ENCODE measurements at places on chromosomes 5 and 9.
A peak's percentile ranks its signal among the peaks of the same experiment; 100 is the strongest.

DNA sequence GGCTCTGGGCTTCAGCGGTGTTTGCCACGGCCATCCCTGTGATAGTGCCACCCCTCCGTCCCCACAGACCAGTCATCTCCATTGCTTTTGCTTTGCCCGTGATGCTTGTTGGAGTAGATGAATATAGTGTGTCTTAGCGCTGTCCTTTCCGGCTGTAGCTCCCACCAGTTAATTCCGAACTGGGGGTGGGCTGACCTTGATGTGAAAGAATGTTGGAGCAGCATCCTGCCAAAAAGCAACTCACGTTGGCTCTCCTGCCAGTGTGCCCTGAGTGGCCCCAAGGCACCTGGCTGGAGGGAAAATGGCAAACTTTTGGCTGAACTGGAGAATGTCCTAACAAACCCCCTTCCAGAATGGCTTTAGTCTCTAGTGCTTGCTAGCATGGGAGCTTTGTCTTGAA lies 20.0 kb downstream of the CLTA start:
- no peak for DNase-seq

GRCh38 chr9:14131356-14132088 lies 182.4 kb downstream of the NFIB start:
- DNase-seq, result no peak

GRCh38 chr9:136740971-136741882 lies 1.5 kb downstream of the LCN10 start:
- DNase-seq, result no peak

DNA sequence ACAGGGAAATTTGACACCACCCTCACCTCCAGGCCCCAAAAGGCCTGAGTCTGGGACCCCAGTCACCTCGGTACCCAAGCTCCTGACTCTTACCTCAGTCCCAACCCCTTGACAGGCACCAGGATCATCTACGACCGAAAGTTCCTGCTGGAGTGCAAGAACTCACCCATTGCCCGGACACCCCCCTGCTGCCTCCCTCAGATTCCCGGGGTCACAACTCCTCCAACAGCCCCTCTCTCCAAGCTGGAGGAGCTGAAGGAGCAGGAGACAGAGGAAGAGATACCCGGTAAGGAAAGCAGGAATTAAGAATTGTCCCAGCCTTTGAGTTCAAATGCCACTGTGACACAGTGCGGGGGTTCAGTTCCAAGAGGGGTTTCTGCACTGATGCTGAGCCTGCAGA lies 1.3 kb downstream of the EIF4EBP3 start:
- no peak for DNase-seq

- DNase-seq, result no peak
Observed at GRCh38 chr5:121872856-121873255, 21.2 kb downstream of the FTMT start.

GRCh38 chr5:40089269-40089668 lies 590.4 kb upstream of the PTGER4 start:
- peak; percentile 3 for DNase-seq

DNA sequence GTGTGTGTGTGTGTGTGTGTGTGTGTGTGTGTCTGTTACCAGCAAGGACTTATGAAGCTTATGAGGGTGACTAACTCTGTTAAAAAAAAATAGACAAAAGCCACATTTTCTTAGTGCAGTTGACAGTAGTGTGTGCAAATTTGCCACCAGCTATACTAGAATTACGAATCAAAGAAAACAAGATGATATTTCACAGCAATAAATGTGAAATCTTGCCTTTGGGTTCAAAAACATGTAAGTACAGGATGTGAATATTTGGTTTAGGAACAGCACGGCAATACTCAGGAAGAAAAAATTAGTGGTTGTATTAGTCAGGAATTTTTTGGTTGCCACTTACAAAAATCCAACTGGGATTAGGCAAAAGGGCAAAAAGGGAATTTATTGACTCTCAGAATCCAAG lies 117.4 kb downstream of the NPR3 start:
- no peak for DNase-seq

DNA sequence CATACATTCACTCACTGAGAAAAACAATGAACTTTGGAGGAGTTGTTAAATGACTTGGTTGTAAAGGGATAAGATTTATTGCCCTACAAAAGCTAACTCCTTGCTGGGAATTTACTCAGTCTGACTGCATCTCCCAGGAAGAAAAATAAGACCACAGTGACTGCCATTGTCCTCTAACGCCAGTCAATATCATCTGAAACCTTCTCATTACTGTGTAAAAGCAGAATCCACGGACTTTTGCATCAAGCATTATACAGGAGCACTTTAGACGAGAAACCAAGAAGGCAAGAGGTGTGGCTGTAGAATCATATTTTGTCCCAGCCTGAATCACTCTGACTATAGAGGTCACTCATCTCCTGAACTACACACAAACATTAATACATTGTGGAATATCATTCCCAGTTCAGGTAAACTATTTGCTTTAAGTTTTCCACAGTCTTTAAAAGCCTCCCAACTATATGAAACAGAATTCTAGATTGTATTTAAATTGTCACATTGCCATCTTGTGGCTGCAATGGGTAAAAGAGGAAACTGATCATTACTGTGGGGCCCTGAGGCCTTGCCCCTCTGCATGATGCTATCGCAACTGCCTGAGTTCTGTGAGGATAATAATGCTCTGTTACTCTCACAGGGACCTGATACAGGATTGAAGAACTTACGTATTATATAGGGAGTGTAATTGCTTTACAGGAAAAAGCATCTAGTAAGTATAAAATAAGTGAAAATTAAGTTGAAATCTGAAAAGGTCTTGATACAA lies 142.9 kb downstream of the SLCO4C1 start:
- peak; percentile 49 for DNase-seq

- no peak for DNase-seq
Observed at GRCh38 chr5:145633474-145633873, 201.7 kb downstream of the PRELID2 start.

GRCh38 chr5:147245381-147246165 lies 10.7 kb downstream of the STK32A start:
- no peak for DNase-seq

DNA sequence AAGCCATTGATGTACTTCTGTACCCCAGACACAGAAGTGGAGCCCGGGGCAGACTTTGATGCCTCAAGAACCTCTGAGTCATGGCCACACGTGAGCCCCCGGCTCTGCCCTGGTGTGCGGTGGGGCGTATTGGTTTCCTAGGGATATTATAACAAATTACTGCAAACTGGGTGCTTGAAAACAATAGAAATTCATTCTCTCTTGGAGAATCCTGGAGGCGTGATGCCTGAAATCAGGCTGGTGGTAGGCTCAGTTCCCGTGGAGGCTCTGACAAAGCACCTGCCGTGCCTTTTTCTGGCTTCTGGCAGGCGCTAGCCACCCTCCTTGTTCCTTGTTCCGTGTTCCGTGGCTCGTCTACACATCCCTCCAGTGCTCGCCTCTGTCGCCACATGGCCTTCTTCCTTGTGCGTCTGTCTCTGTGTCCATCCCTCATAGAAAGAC lies 24.2 kb downstream of the NEK6 start:
- no peak for DNase-seq

DNA sequence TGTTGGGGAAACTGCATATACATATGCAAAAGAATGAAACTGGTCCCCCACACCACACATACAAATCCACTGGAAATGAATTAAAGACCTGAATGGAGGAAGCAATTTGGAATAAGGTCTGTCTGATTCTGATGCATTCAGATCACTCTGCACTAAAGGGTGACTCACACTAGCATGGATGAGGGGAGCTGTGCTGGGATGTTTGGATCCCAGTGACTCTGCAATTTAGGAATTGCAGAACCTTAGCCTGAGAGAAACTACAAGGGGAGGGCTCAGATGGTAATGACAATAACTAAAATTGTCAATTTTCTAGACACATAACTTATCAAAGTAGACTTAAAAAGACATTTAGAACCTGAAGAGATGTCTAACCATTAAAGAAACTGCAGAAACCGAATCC lies 312.0 kb downstream of the CDK5RAP2 start:
- peak; percentile 17 for DNase-seq

DNA sequence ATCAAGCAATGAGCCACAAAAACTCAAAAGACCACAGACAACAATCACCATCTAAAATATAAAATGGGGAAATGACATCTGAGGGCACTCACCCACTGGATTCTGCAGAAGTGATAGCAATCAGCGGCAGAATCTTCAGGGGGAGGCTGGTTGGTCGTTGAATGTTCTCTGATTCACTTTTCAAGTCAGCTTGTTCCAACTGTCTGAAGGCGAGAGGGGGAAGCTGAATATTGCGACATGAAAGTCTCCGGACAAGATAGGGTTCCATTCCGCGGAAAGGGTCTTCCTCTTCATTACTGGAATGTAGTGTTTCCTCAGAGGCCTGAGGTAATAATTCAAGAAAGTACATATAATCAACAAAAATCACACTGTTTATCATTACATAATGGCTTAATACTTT lies 94.9 kb upstream of the PDE4D start:
- no peak for DNase-seq
